Panc1 (cell line): ENCODE measurements at places on chromosomes 11 and 22.
A peak's percentile ranks its signal among the peaks of the same experiment; 100 is the strongest.

DNA sequence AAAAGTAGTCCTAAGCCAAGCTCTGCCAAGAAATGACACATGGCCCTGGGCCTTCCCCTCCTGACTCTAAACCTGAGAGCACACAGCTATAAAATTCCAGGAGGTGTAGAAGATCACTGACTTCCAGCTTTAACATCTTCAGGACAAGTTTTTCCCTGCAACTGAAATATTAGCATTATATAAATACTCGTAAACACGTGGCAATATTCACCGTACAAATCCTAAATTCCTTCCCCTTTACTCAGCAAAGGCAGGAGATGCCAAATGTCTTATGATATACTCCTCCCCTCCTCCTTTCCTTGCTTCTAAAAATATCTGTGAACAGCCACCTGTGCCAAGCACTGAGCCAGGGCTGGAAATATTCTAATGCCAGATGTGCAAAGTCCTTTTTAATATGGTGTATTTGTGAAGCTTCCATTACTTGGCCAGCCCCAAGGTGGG is 194.0 kb downstream of the LARGE1 start:
- no peak for DNase-seq

DNA sequence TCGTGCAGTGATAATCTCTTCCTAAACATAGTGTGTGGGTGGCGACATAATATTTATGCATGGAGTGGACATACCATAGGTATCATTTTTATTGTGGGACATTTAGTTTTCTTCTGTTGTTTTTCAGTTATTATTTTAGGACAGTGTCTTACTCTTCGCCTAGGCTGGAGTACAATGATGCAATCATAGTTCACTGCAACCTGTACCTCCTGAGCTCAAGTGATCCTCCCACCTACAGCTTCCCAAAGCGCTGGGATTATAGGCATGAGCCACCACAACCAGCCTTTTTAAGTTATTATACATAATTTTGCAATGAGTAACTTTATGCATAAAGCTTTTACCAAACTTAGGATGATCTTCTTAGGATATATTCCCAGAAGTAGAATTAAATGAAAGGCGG is 2.7 kb downstream of the SRRD start:
- DNase-seq, result no peak

GRCh38 chr11:72007089-72007476 is 8.4 kb downstream of the IL18BP start:
- no peak for DNase-seq

DNA sequence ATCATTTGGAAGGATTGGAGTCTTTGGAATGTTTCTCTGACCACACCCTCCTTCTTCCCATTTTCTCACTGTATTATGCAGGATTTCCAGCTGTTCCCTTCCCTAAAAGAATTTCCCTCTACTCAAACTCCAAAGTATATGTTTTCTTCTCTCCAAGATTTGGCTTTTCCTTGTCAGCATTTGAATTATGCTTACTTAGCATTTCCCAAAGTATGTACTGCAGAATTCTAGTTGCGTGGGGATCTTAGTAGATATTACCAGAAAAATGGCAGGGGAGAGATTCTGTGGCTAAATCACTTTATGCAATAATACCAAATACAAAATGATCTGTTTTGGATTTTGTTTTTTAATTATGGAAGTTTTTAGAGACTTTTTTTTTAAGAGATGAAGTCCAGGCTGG is 142.3 kb downstream of the OR4C45 start:
- no peak for DNase-seq

DNA sequence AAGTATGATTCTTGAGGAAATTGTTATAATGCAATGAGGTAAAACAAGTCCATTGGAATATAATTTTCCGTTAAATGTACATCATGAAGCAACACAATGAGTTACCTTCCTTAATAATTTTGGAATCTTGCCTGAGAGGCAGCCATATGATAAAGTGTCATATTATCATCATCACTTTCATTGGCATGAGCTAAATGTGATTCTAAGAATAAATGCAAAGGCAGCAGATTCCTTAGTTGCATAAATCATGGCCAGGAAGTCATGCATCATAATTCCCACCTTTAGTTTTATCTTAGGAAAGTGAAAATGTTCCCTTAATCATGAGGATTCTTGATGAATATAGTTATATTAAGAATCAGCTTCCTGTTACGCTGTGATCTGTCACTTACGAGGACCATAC is 14.2 kb upstream of the MMP1 start:
- no peak for DNase-seq

- DNase-seq, result no peak
Observed at GRCh38 chr11:62482753-62483152, 63.9 kb downstream of the AHNAK start.

GRCh38 chr11:129866311-129866710 is 29.1 kb downstream of the NFRKB start:
- DNase-seq, result no peak

- no peak for DNase-seq
Observed at GRCh38 chr22:38613588-38613987, 42.6 kb downstream of the FAM227A start.

GRCh38 chr11:43830928-43831440 is 49.6 kb upstream of the ALKBH3 start:
- DNase-seq, result peak; percentile 97

DNA sequence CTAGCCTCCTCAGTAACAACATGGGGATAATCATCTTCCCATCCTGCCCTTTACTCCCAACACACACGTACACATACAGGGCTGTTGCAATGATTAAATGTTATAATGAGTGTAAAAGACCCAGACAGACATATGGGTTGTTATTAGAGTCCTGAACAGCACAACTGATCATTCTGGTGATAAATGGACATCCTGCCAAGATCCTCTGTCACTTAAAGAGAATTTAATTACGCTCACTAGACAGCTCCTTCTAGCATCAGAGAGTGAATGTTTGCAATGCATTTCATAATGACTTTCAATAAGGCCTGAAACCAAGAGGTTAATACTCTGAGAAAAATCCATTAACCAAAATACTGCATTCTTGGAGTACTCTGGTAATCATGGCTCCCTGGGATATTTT is 115.8 kb downstream of the KCNC1 start:
- no peak for DNase-seq

DNA sequence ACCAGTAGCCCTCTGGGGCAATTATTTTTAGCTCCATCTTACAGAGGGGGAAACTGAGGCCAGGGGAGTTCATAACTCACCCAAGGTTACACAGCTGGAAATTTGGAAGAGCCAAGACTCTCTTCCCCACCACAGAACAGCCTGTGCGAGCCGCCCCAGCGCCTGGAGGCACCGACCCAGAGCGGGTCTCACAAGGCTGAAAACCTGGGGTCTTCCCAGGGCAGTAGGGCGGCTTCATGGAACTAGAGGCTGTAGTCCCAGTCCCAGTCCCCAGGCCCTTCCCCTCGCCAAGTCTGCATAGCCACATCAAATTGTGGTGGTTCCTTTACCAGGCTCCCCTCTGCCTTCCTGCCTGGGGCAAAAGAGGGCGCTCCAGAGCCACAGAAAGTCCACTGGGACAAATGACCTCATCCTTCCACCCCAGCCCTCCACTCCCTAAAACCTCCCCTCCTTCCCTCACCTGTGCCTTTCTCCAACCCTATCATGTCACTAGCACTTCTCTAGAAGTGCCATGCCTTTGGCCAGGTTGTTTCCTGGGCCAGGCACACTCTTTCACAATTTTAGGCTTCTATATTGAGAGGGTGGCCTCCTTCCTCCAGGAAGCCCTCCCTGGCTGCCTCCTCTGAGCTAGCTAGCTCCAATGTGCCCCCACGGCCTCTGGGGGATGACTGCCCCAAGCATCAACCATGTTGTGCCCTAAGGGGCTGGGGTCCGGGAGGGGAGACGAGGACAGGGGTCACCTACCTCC is 15.2 kb upstream of the CDC42EP1 start:
- no peak for DNase-seq

GRCh38 chr11:99841885-99842284 is 821.1 kb downstream of the CNTN5 start:
- DNase-seq, result no peak

DNA sequence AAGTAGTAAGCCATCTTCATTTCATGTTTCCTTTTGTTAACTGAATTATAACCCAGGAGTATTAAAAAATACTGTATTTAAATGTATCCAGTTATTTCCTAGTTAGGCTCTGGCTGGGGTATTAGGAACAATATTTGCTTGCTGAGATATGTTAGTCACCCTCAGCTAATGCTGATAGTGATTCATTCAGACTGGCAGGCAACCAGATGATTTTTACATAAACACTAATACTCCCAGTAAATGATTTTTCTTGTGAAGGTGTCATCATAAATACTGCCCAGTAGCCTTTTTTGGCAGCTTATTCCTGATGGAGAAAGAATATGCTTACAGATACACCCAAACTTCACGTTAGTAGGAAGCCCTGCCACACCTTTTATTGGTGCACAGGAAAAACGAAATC is 8.1 kb downstream of the YWHAH start:
- peak; percentile 52 for DNase-seq

- no peak for DNase-seq
Observed at GRCh38 chr22:22712092-22712658, 67.8 kb downstream of the GGTLC2 start.

DNA sequence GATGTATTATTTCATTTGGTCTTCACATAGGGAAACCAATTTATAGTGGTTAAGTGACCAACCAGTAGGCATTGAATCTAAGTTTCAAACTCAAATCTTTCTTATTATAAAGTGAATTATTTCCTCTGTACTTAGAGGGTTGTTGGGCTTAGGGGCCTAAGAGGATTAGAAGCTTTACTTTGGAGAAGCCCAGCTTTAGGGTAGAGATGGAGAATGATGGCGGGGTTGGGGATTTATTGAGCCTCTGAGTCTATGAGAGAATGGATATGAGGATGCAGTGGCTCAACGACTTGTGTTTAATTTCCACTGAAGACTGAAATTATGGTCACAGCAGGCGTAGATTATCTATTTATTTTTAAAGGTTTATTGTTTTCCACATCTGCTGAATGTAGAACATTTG is 55.5 kb downstream of the CHRDL2 start:
- DNase-seq, result no peak

GRCh38 chr11:62611705-62612365 is 740 bp downstream of the EML3 start:
- DNase-seq, result no peak

- DNase-seq, result no peak
Observed at GRCh38 chr22:46695346-46696228, 42.5 kb downstream of the CERK start.

- DNase-seq, result no peak
Observed at GRCh38 chr11:5737670-5738392, 1.6 kb downstream of the OR56B1 start.

GRCh38 chr22:43592476-43592875 is 180.7 kb downstream of the MPPED1 start:
- DNase-seq, result no peak

DNA sequence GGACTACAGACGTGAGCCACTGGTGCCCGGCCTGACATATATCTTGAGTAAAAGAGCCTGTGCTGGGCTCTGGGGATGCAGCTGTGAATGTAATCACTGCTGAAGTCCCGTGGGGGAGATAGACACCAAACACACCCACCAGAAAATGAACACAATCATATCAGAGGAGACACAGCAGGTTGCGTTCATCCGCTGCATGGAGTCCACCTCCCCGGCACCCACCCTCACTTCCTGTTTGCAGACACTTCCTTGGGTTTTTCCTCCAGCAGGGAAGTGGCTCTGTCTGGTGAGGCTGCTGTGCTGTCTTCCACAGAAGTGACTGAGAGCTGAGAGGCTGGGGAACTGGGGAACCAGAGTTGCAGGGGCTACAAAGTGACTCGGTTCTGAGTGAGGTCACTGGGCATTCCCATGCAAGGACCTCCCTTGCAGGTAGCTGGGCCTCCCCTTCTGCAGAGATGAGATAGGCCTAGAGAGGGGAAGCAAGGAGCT is 7.2 kb downstream of the MICALL1 start:
- DNase-seq, result no peak

GRCh38 chr11:126805870-126806269 is 194.7 kb downstream of the KIRREL3 start:
- DNase-seq, result no peak

GRCh38 chr11:4916581-4916980 is 2.6 kb downstream of the OR51G2 start:
- DNase-seq, result no peak

- DNase-seq, result no peak
Observed at GRCh38 chr11:63762654-63763495, 5.7 kb downstream of the ZFTA start.

DNA sequence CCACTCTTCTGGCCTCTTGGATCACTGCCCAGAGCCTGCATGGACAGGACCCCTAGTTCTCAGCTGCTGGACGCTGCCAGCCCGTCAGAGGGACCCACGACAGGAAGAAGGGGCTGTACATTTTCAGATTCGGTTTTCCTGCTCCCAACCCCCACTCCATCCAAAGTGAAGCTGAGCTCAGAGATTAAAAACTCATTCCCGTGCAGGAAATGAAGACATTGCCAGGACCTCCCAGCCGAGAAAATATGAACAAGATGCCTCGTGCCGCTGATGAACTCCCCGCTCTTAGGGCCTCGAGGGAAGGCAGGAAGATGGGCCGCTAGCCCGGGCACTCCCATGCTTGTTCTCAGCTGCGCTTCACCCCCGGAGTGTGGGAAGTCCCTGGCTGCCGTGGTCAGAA is 36.1 kb downstream of the RPUSD4 start:
- no peak for DNase-seq

DNA sequence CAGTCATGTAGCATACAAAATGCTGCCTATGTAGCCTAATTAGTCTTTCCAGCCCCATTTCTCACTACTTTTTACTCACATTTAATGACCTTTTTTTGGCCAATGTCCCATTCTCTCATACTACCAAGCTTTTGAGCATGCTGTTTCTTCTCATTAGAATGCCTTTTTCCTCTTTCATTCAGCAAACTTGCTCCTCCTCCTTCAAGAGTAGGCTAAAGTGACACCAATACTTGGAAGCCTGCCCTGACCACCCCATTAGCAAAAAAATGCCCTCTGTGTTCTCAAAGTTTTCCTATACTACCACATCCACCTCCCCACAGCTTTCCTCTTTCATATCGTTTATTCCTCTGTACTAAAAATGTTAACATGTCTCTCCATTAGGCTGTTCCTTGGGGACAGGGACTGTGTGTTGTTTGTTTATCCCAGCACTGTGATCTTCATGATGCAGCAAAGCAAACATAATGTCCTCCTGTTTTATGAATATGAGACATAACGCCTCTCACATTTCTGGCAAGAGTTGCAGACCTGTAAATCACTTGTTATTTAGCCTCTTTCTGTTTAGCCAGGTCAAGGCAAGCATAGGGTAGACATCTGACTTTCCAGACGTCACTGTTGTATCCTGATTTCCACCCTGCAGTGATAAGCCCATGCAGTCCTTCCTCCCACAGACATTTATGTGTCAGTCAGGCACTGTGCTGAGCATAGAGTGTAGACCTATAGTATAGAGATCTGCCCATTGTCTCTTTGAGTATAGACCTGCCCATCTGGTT is 62.0 kb upstream of the UCP3 start:
- DNase-seq, result no peak

DNA sequence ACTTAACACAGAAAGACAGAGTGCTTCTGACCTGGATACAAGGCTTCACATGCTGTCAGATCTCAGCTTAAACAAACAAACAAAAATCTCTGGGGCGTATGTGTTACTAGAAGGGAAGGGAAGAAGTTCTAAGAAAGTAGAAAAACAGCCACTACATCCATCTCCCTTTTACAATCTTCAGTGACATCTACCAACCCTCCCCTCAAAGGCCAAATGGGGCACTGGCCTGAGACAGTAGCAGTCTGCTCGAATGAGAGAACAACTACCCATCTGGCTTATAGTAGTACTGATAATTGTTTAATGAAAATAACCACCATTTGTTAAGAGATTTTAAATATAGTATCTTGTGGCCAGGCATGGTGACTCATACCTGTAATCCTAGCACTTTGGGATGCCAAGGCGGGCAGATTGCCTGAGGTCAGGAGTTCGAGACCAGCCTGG is 29.4 kb downstream of the CCDC83 start:
- DNase-seq, result no peak
